ENCODE measurements at places on chromosomes 11 and 22. TPM values are rescaled to one million over a fixed set of nuclear protein-coding genes. Genes with fewer than 3 reads are reported as not detected.

The OR5A1 gene
- not detected for total RNA-seq

DNA sequence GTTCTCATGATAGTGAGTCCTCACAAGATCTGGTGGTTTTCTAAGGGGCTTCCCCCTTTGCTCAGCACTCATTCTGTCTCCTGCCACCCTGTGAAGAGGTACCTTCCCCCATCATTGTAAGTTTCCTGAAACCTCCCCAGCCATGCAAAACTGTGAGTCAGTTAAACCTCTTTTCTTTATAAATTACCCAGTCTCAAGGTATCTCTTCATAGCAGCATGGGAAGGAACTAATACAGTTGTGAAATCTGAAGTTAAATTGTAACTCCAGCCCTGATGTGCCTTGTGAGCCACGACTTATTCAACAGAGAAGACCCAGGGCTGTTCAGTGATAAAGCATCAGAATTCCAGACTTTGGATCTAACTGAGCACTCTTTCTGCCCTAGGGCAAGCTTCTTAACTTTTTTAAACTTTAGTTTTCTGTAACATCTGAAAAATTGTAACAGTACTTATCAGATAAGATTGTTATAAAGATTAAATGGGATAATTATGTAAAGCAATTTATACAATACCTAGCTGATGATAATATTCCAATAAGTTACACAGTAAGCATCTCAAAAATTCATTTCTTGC lies 220.0 kb downstream of the TRPC6 start:
- no peak for DNase-seq

GRCh38 chr11:22957786-22958185 lies 97.5 kb upstream of the CCDC179 start:
- no peak for DNase-seq

GRCh38 chr11:132601875-132602274 lies 930.4 kb downstream of the OPCML start:
- no peak for DNase-seq

- DNase-seq: no peak
These were observed 18.1 kb upstream of the GDPD5 start for GRCh38 chr11:75543806-75544205.

DNA sequence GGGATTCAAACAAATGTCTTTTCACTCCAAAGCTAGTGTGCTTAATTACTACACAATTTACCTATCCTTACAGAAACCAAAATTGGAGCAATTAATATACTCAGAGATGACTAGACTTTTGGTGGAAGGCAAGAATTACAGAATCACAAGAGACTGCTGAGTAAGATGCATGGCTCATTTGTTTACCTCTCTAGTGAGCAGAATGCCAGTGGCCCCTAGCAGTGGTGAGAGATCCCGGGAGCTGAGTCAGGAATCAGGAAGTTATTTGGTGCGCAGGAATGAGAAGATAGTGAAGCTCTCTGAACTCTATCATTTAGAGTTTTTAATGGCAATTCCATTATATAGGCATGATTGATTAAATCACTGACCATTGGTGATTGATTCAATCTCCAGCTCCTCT lies 188.9 kb upstream of the SESN3 start:
- DNase-seq: no peak

DNA sequence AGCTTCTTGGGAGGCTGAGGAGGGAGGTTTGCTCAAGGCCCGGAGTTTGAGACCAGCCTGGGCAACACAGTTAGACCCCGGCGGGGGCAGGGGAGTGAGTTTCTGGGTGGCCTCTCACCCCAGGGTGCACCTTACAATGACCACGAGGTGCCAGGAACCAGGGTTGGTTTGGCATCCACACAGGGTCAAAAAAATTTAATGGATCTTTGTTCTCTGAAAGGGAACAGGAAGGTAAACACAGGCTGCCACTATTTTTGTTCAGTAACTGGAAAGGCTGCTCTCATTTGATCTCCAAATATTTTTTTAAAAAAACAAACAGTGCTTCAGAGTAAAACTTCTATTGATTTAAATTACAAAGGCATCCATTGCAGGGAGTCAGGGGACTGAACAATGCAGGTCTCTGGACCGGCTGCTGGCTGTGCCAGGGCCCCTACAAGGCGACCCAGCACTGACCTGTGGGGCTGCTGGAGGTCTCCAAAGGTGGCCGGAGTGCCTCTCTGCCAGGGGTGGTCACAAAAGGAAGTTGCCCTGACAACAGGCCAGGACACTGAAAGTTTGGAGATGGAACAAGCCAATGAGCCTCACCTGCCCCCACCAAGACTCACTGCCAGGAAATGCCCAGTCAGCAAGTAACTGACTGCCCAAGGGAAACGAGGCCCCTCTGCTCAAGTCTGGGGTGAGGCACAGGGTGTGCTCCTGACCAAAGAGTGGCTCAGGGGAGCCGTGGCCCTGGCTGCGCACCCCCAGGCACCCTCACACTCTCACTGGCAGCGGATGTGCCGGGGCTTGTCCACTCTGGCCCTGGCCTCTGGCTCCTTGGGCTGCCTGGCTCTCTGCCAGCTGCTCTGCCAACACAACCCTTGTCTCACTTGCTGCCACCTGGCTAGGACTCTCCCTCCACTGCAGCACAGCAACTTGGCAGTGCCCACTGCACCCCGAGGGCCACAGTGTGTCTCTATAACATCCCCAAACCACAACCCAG lies 51.8 kb downstream of the ARFGAP3 start:
- DNase-seq: peak; percentile 27

The CCDC134 gene
- 19.1 TPM for total RNA-seq

- no peak for DNase-seq
These were observed 51.9 kb downstream of the IGLL1 start for GRCh38 chr22:23527971-23528740.

- DNase-seq: no peak
These were observed 2.0 kb upstream of the PRDM11 start for GRCh38 chr11:45144126-45145082.

- DNase-seq: no peak
These were observed 37.4 kb downstream of the PRR5L start for GRCh38 chr11:36333468-36333867.

The RTN4R gene
- total RNA-seq: 9.5 TPM

GRCh38 chr11:109043315-109043714 lies 378.4 kb downstream of the DDX10 start:
- no peak for DNase-seq

DNA sequence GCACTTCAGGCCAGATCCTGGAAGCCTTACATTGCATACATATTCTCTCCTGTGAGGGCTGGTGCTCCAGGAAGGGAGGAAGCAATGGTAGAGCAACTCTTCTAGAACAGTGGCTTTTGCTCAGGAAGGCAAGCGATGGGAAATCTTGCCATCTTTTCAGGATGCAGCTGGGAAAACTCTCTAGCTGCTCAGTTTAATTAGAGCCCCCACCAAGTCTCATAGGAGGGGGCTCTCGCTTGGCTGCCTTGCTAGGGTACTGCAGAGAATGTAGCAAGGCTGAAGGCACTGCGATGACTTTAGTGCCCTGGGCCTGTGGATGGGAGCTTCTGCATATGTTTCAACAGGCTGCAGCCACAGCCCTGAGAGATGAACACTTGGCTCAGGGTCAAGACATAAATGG lies 357.2 kb upstream of the SYN3 start:
- no peak for DNase-seq

- DNase-seq: peak; percentile 76
These were observed 13.7 kb downstream of the ARHGEF17 start for GRCh38 chr11:73321604-73322381.

GRCh38 chr11:26072614-26073153 lies 259.2 kb upstream of the ANO3 start:
- DNase-seq: no peak

GRCh38 chr11:109945626-109946321 lies 147.4 kb upstream of the ZC3H12C start:
- no peak for DNase-seq

DNA sequence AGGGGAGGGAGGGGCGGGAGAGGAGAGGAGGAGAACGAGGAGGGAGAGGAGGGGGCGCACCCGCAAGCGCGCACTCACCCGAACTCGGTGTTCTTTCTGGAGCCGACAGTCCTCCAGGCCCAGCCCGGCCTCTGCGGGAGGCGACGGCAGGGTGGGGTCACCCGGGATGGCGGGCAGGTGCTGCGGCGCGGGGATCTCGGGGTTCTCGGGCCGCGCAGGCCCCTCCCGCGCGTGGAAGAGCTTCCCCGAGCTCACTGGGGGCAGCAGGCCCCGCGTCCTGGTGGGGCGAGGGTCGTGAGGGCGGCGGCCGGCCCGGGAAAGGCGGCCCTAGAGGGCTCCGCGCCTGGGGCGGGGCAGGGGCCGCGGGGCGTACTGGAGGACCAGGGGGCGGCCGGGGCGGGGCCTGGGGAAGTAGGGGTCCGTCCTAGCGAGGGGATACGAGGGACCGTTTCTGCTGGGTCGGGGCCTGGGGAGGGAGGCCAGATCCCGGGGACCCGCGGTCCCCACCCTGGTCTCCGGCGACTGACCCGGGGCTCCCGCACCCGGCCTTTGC lies 5.2 kb downstream of the LMNTD2 start:
- DNase-seq: no peak

- no peak for DNase-seq
These were observed 2.9 kb downstream of the SMARCB1 start for GRCh38 chr22:23789638-23790037.

The SEPTIN5 gene
- 36.2 TPM for total RNA-seq

The CELSR1 gene
- total RNA-seq: 18.4 TPM

The ELFN2 gene
- 4.1 TPM for total RNA-seq

The OSBP gene
- total RNA-seq: 45.0 TPM

- no peak for DNase-seq
These were observed 10.4 kb downstream of the JAM3 start for GRCh38 chr11:134079317-134079716.

DNA sequence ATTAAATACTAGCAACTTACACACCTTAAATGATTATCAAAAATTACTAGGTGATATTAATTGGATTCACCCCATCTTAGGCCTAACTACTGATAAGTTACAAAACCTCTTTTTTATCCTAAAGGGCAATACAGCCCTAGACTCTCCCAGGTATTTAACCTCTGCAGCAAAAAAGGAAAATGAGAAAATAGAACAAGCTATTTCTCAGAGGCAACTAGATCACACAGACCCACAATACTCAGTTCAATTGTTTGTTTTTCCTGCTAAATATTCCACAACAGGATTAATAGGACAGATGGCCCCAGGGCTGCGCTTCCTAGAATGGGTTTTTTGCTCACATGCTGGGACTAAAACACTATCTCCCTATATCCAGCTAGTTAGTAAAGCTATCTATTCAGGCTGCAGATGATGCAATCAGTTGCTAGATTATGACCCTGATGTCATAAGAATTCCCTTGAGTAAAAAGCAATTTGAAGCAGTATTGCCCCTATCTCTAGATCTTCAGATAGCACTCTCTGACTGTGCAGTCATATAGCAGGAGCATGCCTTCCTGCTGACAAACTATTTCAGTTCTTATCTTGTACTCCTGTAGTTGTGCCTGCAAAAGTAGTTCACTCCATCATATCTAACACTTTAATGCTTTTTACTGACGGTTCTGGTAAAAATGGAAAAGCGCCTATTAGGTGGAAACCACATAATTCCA lies 1595.5 kb upstream of the TENM4 start:
- DNase-seq: no peak

DNA sequence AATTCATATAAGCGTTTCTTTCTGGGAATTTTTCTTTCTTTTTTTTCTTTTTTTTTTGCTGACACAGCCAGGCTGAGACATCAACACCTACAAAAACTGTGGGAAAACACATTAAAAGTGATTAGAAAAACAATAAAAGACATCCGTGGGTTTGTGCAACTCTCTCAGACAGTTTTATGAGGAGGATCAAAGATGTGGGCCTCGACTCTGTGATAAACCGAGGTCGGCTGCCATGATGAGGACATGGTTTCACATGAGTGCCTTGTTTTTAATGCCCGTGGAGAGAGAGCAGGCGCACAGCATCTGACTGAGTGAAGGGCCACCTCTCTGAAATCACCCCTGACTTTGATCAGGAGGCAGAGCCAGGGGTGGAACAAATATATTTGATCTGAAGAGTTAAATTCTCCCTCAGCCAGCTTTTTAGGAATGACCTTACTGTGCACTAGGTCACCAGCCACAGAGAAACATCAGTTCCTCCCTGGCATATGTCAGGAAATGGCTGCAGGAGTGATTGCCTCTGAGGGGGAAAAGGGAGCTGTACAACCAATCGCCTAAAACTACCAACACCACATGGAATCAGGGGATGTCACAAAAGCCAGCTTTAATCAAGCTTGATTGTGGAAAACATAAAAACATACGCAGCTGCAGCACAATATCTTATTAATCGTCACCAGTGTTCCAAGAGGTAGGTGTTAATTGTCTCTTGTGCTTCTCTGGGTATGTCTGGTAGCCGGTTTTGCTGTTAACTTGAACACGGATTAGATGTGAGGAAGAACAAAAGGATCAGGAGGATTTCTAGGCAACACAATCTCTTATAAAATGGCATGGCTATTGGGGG lies 164.7 kb downstream of the MAML2 start:
- no peak for DNase-seq

The KRTAP5-7 gene
- total RNA-seq: 0.25 TPM

The SLC22A6 gene
- total RNA-seq: not detected

The TBX10 gene
- not detected for total RNA-seq

The ZNF143 gene
- total RNA-seq: 39.0 TPM

The AMBRA1 gene
- 48.4 TPM for total RNA-seq

The RGL4 gene
- not detected for total RNA-seq

- no peak for DNase-seq
These were observed 67.7 kb downstream of the THAP12 start for GRCh38 chr11:76313271-76313670.

- DNase-seq: no peak
These were observed 27.3 kb downstream of the CTSC start for GRCh38 chr11:88310246-88310645.

DNA sequence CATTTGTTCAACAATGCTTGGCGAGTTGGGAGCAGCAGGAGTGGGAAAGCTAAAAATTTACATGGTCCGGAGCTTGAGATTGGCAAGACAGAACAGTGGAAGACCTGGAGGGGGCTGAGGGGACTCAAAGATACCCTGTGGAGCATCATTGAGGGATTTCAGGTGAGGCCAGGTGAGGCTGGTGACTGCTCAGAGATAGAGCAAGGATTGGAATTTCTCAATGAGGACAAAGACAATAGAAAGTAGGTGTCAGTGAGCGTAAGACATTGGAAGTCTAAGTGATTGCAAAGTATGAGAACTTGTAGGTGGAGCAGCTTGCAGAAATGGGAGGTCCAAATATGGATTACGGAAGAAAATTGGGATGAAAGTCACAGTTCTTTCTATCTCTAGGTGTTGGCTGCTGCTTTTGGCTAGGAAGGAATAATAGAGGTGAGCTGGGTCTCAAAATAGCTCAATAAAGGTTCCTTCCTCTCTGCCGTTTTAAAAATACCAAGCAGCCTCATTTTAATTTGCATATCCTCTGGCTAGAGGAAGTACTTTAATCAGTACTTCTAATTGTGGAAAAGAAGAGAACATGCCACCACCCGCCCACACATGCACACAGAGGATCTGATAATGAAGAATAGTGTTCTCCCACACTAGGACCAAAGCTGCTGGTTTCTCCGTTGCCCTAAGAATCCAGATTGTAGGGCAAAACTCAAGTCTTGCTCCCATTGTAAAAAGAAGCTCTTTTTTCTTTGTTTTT lies 41.8 kb upstream of the SORL1-AS1 start:
- no peak for DNase-seq

- DNase-seq: no peak
These were observed 1.4 kb downstream of the PI4KA start for GRCh38 chr22:20857247-20857643.

The NFAM1 gene
- total RNA-seq: 0.27 TPM

The NAALADL1 gene
- 1.5 TPM for total RNA-seq

The HIPK3 gene
- total RNA-seq: 76.4 TPM

Measured in mesothelial cell of epicardium (in vitro differentiated cells).